ENCODE measurements at places on chromosomes 11 and 22.
A peak's percentile ranks its signal among the peaks of the same experiment; 100 is the strongest.

GRCh38 chr22:42685941-42686653 lies 34.6 kb downstream of the A4GALT start:
- no peak for DNase-seq

DNA sequence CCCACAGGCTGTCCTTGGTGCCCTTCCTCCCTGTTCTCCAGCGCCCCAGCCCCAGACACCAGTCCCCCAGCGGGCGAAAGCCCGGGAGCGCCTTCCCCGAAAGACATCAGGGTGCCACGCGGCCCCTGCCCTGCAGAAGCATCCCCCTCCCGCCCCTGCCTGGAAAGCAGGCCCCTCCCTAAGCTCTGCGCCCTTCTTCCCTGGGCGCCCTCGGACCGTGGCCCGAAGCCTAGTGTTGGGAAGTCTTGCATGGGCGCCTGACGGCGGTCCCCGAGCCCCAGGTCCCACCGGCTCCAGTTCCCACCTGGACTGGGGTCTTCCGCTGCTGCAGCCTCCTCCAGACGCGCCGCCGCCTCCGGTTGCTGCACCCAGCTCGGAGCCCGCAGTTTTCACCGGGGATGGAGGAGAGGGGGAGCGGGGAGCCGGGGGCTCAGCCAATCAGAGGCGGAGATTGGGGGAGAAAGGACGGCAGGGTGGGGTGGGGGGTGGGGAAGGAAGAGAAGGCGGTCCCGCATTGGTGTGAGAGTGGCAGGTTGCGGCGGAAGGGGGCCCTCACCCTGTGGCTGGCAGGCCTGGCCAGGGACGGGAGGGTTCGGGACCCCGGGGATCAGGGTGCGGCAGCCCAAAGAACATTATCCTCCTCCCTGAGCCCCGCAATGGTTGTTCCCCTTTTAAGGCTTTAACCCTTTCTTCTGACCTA lies at the start of gene THY1:
Gene THY1, minus strand, starts transcription at position 364 of the 700 bp plus-strand sequence. CDS start 2,267 bp downstream, outside the sequence.
- DNase-seq: peak; percentile 63

GRCh38 chr11:76791861-76792260 lies 8.7 kb downstream of the TSKU start:
- peak; percentile 83 for DNase-seq

- no peak for DNase-seq
These were observed 27.2 kb downstream of the SYTL2 start for GRCh38 chr11:85783758-85784157.

DNA sequence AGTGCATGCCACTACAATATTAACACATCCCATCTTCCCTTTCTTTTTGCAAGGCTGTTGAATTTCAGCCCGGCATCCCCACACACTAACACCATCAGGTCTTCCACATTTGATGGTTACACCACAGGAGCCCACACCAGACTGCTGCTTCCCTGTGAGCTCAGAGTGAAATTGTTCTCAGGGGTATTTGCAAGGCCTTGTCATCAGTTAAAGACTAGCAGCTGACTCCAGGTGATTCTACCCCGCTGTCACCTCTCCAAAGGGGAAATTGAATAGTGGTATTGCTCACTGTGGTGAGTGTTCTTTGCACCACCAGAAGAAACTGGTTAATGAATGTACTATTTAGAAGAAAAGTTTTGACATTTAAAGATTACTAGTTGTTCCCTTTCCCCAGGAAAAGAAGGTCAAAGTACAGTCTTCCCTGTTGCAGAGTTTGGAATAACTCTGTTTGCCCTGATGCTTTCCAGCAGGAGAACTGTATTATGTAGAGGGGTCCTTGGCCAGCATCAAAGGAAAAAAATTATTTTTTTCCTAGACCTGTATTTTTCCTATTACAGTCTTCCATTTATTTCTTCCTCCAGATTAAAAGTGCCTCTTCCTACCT lies 41.9 kb downstream of the BID start:
- no peak for DNase-seq
